ENCODE measurements at places on chromosomes 6 and 20. TPM values are rescaled to one million over a fixed set of nuclear protein-coding genes. Genes with fewer than 3 reads are reported as not detected.

The BMP6 gene
- total RNA-seq: 1.2 TPM

The CTSA gene
- total RNA-seq: 93.3 TPM

The CST7 gene
- not detected for total RNA-seq

The PTK7 gene
- total RNA-seq: 240 TPM

The MMP24 gene
- not detected for total RNA-seq

The VPS16 gene
- total RNA-seq: 35.2 TPM

The CENPQ gene
- total RNA-seq: 9.2 TPM

The ZNF165 gene
- total RNA-seq: 0.16 TPM

The HSPA12B gene
- 0.88 TPM for total RNA-seq

The ZGPAT gene
- total RNA-seq: 17.3 TPM

The CFAP61 gene
- total RNA-seq: not detected

The MATN4 gene
- not detected for total RNA-seq

The TSPO2 gene
- not detected for total RNA-seq

The NEDD9 gene
- 21.1 TPM for total RNA-seq

The HLA-DOA gene
- 0.16 TPM for total RNA-seq

The SLC9A8 gene
- 4.8 TPM for total RNA-seq

The CABLES2 gene
- 3.7 TPM for total RNA-seq

The LINC00237 gene
- total RNA-seq: not detected

The RPN2 gene
- total RNA-seq: 185 TPM

The LY6G6D gene
- not detected for total RNA-seq
